ENCODE measurements at places on chromosomes 3 and 15.

GRCh38 chr3:112738366-112738765, 97.4 kb upstream of the CCDC80 start:
- no peak for DNase-seq

DNA sequence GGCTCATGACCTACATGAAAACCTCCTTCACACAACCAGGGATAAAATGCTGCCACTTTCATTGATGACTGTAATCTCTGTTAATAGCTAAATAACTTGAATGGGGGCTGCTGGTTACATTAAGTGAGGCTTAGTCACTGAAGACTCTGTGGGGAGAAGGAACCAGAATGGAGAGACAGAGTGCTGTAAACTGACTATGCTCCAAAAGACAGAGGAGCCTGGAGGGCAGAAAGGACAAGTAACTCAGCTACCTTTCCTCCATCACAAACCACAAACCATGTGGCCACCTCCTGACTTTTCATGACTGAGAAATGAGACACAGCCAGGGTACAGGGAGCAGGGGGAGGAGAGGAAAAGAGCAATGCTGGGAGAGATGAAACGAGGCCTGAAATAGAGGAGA, 97.1 kb upstream of the TRIM42 start:
- no peak for DNase-seq

DNA sequence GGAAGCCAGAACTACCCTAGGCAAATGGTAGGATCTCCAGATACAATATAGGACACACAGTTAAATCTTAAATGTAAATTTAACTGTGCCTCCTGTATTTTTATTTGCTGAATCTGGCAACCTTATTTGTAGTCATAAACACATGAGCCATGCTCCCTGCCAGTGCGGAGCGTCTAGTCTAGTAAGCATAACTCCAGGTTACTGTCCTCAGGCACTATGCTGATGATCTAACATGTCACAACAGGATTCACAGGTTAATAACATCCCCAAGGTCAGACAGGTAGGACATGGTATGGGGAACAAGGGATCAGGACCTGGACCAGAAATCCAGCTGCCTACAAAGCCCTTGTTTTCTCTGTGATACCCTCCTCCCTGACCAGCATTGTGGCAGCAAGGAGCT, 305.1 kb downstream of the CACNA2D3 start:
- DNase-seq: no peak

- DNase-seq: no peak
Observed at GRCh38 chr3:123046262-123047061, 18.9 kb upstream of the SEMA5B start.

DNA sequence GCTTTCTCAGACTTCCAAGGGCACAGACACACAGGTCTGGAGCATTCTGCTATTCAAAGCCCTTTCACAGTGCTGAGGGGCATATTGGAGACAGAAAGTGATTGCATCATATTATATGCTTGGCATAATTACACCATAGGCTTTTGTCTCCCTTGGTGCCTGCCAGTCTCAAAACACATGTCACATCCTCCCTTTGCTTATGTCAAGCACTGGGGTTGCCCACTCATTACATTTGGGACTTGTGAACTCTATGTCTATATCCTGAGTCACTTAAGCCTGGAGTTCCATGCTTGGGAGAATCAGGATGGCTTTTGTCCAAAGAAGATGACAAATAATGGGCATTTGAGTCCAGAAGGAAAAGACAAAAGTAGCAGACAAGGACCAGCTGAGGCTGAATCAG, 12.3 kb upstream of the PDZRN3 start:
- no peak for DNase-seq

GRCh38 chr3:139299261-139300132, 44.3 kb upstream of the MRPS22 start:
- DNase-seq: no peak

DNA sequence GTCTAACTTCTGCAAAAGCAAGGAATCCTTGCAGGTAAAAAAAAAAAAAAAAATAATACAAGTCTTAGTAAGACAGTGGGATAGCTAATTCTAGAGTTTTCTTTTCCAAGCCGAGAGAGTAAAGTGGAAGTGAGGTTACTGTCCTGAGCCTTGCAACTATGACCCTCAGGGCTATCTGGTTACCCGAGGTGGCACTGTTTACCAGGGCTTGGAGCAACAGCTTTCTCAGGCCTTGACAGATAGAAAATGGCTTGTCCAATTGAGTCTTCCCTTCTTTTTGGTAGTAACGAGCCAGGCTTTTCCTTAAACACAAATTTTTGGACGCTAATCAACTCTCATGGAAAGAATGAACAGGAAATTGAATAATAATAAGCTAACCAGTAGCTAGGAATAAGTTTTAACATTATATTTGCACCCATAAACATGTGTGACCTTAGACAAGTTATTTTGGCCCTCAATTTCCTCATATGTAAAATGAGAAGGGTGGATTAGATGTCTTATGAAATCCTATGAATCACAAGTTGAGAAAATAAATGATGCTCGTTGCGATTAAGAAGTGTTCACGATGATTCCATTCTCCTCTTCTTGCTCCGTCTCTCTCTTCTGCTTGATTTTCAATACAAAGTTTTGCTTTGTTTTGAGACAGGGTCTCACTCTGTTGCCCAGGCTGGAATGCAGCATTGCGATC, 236.9 kb upstream of the KBTBD8 start:
- no peak for DNase-seq

DNA sequence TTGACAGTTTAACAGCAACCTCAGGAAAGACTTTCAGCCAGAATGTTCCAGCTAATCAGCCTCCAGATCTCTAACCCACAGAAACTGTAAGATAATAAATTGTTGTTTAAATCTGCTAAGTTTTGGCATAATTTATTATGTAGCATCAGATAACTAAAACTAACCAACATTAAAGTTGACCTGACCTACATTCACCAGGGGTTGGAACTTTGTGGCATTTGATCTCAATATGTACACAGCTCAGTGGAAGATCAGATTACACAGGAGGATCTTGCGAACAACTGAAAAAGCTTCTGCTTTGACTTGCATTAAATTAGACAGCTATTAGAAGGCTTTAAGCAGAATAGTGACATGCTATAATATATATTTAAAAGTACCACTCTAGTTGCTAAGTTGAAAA, 91.4 kb upstream of the POU1F1 start:
- no peak for DNase-seq

DNA sequence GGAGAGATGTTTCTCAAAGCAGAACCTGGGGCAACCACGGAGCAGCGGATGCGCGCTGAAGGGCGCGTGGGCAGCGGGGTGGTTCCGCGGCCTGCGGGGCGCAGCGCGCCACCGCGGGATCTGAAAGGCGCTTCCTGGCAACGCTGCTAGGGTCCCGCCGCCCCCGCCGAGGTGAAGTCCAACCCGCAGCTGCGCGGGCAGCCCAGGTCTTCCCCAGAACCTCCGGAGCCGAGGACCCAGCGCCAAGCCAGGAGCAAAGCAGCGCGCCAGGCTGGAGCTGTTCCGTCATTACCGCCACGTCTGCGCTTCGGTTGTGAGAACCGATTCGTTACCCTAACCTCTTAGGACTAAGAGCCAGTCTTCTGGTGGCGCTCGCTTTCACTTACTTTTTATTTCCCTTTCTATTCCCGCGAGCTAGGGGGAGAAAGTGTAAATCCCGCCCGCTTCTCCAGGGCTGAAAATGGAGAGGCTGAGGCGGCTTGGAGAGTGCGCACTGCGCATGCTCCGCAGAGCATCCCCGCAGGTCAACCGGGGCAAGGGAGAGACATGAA, 3.2 kb upstream of the GABRG3 start:
- DNase-seq: no peak

- DNase-seq: no peak
Observed at GRCh38 chr3:45443459-45443858, 55.1 kb downstream of the LARS2 start.

All from mucosa of descending colon (tissue), 3 donors.